ENCODE measurements at places on chromosomes 1 and 21.

DNA sequence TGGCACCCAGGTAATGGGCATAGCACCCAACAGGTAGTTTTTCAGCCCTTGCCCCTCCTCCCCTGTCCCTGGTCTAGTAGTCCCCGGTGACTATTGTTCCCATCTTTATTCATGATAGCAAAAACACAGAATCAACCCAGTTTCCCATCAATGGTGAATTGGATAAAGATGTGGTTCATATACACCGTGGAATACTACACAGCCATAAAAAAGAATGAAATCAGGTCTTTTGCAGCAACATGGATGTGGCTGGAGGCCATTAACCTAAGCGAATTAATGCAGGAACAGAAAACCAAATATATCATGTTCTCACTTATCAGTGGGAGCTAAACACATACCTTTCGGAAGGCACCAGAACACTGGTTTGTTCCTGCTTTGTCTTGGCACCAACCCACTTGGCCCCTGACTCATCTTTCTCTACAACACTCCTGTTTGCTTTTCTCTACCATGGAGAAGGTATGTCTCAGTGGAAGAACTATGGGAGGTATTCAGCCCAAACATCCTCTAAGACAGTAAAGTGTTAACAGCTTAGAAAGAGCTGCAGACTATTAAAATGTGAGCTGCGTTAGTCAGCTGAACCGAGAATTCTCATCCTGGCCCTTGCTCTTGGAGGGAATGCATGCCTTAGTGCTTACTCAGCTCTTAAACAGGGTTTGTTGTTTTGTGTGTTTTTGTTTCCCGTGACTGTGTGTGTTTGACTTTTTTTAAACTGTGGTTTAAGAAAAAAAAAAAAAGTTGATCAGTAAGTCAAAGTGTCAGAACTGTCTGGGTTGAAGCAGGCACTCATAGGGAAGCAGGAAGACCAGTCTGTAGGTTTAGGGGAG, 203.0 kb downstream of the TOMM20 start:
- DNase-seq: no peak

DNA sequence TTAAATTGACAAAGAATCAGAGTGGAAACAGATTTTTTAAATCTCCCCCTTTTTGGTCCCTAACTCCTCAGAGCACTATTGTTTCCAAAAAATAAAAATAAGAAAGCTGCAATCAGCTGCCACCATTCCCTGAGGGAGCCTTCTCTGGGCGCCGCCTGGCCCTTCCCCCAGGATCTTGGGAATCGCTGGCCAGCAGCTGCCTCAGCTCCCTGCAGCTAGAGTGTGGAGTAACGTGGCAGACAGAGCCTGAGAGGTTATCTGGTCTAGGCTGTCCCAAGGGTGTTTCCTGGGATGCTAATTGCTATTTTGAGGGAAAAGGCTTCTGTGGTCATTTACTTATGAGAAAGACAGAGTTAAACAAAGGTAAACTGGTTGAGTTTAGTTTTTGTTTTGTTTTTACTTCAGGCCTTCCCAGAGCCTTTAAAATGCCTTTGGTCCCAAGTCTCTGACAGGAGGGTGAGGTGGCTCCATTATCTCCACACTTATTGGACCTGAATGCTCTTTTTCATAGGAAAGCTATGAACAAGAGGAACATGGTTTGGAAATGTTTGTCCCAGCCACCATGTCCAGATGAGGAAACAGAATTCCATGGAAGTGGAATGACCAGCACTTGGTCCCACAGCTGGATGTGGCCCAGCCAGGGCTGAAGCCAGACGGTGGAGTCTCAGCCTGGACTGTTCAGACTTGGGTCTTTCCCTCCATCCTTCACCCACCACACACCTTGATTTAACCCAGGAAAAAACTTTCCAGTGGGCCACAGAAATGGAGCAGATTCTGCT, 14.1 kb upstream of the KIAA1614 start:
- no peak for DNase-seq

GRCh38 chr1:18542351-18542750, 61.6 kb downstream of the KLHDC7A start:
- no peak for DNase-seq

DNA sequence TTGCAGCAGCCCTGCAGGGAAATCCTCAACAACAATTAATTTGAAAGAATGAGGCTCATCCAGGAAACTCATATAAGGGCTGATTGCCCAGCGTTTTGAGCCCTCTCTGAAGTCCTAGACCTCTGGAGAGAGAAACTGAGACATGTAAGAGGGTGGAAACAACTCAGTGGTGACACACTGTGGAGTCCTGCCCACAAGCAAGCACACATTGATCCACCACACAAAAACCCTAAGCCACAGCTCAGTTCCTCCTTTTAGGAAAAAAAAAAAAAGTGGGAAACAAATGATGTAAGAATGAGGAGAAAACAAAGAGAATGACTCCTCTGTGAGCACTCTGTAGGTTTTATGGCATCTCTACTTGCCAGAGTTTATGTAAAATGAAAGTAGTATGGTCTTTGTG, 22.9 kb upstream of the PLA2G5 start:
- no peak for DNase-seq

Data from stimulated activated CD4-positive, alpha-beta T cell treated with anti-CD3 and anti-CD28 coated beads, Interleukin-2, amount 100 ng/mL, for 48 hours (primary cell).